ENCODE measurements at places on chromosomes 1 and 21.

- DNase-seq: no peak
Observed at GRCh38 chr1:22782406-22782805, 71.8 kb downstream of the EPHB2 start.

DNA sequence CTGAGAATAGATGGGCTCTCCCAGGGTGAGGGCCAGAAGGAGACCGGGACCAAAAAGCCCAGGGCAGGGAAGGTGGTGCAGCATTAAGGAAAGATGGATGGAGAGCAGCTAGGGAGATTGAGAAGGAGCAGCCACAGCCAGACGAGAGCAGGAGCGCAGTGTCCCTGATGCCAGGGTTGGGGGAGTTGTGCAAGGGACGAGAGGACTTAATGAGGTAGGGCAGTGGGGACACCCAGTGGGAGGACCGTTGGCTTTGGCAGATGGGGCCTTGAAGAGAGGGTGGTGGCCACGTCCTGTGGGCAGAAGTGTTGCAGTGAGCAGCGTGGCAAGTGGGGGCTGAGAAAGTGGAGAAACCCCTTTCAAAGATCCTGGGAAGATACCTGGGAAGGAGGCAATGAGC lies 38.0 kb upstream of the KDM4A start:
- DNase-seq: no peak

GRCh38 chr21:41031701-41032220 lies 136.2 kb upstream of the BACE2 start:
- no peak for DNase-seq

DNA sequence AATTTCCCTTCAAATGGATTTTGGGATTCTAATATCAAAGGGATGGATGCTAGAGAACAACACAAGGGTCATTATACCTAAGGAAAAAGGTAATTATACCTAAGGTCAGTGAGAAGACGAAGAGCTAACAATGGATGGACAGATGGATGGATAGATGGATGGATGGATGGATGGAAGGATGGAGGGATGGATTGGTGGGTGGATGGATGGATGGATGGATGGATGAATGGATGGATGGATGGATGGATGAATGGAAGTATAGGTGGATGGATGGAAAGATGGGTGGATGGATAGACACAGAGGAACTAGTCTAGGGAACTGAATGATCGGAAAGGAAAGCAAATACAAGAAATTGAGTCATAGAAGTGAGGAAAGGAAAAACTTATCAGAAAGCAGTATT lies 34.0 kb downstream of the SLC35F3 start:
- DNase-seq: no peak

- no peak for DNase-seq
Observed at GRCh38 chr1:165212229-165212628, 144.3 kb downstream of the LMX1A start.

DNA sequence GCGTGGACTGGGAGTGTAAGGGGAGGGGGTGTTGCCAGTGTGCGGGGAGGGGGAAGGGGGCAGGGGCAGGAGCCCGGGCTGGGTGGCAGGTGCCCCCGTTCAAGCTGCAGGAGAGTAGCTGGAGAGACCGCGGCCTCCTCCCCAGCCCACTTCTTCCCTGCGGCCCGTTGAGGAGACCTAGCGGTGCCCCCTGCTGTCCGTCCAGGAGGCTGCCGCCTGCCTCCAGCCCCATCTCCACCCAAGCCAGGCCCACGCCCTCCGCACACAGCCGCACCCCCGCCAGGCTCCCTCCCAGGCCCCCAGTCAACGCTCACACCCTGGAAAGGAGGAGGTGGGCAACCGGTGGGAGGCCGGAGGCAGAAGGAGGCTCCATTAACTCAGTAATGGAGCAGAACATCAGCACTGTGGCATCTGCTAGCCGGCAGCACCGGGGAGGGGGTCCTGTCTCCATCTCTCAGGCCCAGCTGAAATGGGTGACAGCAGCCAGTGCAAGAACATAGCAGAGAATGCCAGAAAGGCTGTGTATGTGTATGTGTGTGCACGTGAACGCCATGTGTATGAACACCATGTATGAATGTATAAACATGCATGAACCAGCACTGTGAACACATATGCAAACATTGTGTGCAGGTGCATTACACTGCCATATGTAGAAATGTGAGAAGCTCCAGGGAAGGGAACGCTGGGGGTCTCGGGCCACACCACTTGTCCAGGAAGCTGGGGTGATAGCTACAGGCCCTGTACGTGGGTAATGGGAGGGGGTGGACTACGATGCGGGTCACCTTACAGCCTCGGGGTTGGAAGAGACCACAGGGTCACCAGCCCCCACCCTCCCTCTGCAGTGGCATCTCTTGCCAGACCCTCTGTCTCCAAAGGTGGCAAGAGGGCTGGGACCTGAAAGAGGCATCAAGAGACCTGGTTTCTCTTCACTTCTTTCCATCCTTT lies 84.6 kb downstream of the SYT2 start:
- DNase-seq: no peak

GRCh38 chr1:157045250-157046218 lies at the start of gene ARHGEF11:
Gene ARHGEF11 (minus strand): TSS chr1:157045742. CDS start chr1:157044330, 1,412 bp downstream.
- peak; percentile 3 for DNase-seq

DNA sequence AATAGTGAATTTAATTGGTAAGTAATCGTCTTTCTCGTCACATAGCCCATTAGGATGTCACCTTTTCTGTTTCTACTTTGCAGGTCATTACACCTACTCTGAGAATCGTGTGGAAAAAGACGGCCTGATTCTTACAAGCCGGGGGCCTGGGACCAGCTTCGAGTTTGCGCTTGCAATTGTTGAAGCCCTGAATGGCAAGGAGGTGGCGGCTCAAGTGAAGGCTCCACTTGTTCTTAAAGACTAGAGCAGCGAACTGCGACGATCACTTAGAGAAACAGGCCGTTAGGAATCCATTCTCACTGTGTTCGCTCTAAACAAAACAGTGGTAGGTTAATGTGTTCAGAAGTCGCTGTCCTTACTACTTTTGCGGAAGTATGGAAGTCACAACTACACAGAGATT lies 23.3 kb downstream of the PARK7 start:
- DNase-seq: no peak
